Hypothalamus (tissue), 51 donors: ENCODE measurements at places on chromosomes 6 and 20.

DNA sequence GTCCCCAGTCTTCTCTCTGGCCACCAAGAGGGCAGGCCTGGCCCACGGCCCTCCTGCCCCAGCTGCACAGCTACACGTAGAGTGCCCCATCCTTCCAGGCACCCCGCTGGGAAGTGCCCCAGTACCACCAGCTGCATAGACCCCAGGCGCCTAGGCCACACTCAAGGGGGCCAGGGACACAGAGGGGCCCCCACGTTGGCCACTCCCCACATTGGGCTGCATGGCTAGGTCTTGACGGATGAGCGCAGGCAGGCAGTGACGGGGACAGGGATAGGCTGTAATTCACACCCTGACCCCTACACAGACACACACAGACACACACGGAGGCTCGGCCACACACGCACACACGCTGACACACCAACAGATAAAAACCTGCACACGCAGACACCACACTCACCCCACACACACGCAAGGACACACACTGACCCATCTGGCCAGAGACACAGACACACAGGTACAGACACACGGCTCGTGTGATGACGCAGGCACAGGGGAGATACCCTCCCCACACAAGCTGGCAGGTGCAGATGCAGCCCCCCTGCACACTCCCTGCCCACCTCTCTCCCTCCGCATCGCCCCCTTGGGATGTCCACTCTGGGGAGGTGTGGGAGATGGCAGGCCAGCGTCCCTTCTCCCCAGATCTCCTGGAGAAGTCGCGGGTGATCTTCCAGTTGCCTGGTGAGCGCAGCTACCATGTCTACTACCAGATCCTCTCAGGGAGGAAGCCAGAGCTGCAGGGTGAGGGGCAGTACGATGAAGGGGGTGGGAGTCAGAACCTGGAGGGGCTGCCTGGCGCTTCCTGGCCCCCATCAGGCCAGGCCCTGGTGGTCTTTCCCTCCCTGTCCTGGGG, 30.0 kb downstream of the MYH7B start:
- no peak for DNase-seq

DNA sequence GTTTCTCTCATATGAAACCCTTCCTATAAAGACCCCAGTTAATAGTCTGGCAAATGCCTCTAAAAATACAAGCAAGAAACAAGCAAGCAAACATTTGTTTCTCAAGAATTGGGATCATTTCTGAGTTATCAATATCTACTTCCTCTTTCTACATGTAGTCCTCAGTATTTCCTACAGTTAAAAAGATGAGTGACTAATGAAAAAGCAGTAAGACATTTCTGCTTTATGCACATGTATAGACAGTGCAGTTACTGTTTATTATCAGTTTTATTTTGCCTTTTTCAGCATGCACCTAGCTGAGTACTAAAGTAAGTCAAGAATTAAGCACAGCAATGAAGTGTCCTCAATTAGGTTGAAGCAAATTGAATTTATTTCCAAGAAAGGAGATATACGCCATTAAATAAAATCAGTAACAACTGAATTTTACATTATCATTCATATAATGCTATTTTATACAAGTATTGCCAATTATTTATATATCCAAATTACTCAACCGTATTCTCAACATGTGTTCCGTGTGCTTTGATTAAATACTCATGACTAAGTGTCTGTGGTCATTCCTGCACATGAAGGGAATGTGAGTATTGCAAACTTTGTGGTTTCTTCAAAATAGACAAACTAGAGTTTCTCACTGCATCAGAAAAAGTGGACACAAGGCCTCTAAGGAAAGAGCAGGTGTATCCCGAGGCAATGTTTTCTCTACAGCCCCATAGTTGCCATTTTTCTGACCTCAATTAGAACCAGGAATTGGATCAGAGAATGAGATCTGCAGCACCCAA, 159.3 kb upstream of the MARCKS start:
- DNase-seq, result no peak

- DNase-seq, result no peak
These were observed 3.5 kb downstream of the CST7 start for GRCh38 chr20:24952376-24953208.

DNA sequence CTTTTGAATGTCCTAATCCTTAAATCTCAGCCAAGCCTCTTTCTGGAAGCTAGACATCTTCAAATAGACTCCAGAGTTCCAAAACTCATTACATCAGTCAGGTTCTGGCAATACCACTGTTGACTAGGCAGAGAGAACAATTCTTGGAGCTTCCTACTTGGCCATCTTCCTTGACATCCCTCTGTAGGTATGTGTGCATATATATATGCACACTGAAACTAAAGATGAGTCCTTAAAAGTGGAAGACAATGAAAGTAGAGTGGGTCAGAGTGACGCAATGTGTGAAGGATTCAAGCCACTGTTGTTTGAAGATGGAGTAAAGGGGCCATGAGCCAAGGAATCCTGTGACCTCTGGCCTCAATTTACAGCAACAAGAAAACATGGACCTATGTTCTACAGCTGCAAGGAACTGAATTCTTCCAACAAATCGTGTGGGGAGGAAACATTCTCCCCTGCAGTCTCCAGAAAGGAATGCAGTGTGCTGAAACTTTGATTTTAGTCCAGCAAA, 18.7 kb upstream of the DUSP22 start:
- no peak for DNase-seq

- DNase-seq, result no peak
These were observed 144.3 kb upstream of the PRDM1 start for GRCh38 chr6:105941621-105942412.

DNA sequence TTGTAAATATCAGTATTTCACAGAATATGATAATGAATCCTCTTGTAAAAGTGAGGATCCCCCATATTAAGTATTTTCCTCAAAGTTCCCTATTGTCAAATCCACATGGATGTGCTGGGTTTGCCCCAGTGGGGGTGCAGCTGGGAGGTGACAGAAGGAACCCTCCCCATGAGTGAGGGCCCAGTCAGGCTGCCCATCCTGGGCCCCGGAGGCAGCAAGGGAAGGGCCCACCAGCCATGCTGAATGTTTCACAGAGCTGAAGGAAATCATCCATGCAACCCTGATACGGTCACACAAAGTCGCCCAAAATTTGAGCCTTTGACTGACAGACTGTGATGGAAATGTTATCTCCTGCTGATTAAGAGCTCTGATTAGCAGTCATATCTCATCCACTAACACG, 39.7 kb downstream of the FRMD1 start:
- DNase-seq, result no peak
